NCI-H2029 treated with DMSO at 0.1 percent for 48 hours (cell line): ENCODE measurements at places on chromosomes 16 and 17.

DNA sequence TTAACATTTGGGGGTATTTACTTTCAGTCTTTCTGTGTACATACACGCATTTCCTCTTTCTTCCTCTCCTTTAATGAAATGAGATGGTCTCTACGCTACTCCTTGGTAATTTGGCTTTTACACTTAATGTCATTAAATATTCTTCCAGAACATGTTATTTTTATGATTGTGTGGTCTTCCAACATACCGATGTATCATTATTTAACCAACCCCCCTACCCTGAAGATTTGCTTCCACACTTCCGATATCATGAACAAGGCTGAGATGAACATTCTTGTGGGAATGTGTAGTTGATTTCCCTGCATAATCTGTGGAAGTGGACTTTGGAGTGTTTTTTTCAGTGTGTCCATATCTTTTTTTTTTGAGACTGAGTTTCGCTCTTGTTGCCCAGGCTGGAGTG is 2.3 kb upstream of the PGS1 start:
- DNase-seq: no peak

DNA sequence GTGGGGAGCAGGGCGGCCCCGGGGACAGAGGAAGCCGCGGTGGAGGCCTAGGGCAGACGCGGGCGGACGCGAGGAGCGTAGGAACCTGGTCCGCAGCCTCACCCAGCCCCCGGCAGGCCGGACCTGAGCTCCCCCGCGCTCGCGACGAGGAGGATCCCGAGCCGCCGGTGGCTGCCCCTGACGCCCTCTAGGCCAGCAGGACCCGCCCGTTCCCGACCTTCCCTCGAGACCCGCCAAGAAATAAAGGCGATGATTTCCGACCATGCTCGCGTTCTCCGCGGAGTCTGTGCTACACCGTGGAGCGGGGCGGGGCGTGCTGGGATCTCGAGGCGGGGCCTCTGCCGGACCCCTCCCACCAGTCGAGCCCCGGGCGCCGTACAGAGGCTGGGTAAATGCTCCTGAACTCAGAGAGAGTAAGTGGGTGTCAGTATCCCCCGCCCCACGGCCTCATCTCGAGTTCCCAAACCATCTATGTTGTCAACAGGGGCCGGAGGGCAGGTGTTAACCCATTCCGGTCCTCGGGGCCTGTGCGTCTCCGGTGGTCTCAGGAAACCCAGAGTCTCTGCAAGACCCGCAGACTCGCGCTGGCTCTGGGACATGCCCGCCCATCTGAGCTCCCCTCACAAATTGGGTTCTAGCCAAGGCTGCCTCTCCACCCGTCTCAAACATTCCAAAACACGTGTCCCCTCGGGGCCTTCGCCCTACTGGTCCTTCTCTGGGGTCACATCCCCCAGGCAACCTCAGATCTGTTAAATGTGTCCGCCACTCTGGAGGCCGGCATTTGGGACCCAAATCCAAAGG is 13.7 kb downstream of the SYCE1L start:
- peak; percentile 19 for DNase-seq

GRCh38 chr17:39791111-39791992 is 53.6 kb downstream of the GRB7 start:
- DNase-seq: no peak

GRCh38 chr16:57372372-57373116 is at the start of gene CX3CL1:
TSS of gene CX3CL1 (plus strand) at chr16:57372490. CDS start at chr16:57372569, 79 bp downstream.
- no peak for DNase-seq

DNA sequence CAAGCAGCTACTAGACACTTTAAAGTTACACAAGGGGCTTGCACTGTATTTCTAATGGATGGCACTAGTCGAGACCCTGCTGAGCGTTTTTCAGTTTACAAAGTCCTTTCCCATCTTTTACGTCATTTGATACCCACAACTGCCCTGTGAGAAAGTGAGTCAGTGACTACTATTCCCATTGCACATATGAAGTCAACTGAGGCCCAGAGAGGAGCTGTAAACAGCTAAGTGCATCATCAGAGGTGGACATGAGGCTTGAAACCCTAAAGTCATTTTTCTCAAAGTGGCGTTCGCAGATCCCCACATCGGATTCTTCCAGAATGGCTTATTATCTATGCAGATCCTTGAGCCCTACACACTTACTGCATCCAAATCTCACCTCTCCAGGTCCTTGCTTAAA is 50.6 kb downstream of the TEKT5 start:
- no peak for DNase-seq

DNA sequence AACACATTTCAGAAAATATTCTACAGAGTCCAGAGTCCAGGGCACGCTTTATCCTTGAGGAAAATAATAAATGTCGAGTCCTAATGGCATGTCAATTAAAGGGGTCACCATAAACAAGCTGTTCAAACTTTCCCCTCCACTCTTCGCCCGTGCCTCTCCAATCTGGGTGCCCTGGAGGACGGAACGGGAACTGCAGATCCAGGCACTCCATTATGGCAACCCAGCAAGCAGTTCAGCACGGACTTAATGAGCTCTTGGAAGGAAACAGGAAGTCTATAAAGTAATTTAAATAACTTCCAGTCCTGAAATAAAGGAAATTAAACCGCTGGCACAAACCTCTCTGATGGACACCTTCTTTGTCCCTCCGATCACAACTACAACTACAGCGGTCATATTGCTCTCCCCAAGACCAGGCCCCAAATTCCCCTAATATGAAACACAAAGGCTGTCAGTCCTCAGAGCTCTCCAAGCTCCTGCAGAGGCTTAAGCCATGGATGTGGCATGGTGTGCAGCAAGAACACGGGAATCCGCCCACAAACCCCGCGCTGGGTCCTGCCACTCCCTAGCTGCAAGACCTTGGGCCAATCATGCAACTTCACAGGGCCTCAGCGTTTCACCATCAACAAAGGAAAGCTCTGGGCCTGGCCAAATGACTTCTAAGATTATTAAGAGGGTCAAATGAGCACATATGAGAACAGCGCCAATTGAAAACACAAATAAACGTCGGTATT is 52.6 kb downstream of the ZFHX3 start:
- no peak for DNase-seq
